ENCODE measurements at places on chromosomes 7 and 10.

DNA sequence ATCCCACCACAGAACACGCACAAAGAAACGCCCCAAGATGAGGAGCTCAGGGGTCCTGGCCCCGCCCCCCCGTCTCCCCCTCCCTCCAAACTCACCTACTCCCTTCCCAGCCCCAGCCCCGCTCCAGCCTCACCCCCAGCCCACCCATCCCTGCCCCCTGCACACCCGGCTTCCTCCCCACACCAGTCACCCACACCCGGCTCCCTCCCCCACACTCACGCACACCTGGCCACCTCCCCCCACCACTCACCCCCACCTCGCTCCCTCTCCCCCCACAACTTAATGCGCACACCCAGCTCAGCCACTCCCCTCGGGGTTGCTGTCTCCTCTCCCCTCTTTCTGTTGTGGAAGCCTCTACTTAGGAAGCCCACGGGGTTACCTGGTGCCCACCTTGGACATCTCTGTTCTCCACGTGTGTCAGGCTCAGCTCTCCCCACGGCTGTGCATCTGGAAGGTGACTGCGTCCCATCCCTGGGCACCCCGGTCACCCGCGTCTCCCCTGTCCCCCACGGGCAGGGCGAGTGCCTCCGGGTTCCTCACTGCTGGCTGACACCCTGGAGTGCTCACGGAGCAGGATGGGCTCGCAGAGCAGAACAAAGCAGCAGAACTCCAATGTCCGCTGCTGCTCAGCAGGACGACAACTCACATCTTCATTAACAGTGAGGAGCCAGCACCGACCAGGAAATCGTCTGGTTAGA, 166.8 kb downstream of the USP6NL start:
- no peak for DNase-seq

- DNase-seq = no peak
These were observed 24.6 kb upstream of the ITGA8 start for GRCh38 chr10:15744217-15744865.

DNA sequence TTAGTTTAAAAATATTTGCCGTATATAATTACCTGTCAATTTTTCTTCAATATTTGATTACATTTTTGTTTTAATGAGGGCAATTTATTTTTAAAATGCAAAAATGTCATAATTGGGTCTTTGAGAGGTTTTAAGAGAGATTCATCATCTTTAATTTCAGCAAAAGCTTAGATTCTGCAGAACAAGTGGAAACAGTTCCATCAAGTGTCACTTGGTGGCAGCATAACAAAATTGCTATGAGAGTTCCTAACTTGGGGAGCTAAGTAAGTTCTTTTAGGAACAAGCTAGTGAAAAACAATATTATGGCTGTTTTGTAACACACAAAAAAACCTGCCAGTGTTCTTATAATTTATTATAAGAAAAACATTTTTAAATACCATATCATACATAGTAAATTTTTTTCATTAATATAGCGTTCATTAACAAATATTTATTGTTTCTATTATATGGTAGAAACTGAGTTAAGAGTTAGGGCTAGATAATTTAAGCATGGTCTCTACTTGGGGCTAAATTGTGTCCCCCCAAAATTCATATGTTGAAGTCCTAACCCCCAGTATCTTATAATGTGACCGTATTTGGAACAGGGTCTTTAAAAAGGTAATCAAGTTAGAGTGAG, 155.2 kb downstream of the MAGI2 start:
- DNase-seq = no peak

DNA sequence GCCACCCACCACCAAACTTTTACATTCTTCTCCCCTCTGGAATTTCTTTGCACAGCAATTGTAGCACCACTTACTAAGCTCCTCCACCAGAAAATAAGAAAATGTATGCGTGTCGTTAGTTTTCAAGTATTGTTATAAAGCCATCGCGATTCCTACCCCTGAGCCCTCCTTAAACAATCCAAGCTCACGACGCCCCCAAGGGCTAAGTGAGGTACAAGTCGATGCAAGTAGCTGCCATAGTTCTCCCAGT, 1.3 kb downstream of the FRAT2 start:
- peak; percentile 24 for DNase-seq

- DNase-seq = no peak
These were observed 33.3 kb downstream of the RNF32 start for GRCh38 chr7:156673902-156674301.

- no peak for DNase-seq
These were observed 15.4 kb downstream of the CFAP46 start for GRCh38 chr10:132926777-132927650.

GRCh38 chr7:140903741-140904480, 20.8 kb downstream of the BRAF start:
- DNase-seq = no peak

- DNase-seq = no peak
These were observed 82.2 kb upstream of the CXCL12 start for GRCh38 chr10:44467090-44467489.

DNA sequence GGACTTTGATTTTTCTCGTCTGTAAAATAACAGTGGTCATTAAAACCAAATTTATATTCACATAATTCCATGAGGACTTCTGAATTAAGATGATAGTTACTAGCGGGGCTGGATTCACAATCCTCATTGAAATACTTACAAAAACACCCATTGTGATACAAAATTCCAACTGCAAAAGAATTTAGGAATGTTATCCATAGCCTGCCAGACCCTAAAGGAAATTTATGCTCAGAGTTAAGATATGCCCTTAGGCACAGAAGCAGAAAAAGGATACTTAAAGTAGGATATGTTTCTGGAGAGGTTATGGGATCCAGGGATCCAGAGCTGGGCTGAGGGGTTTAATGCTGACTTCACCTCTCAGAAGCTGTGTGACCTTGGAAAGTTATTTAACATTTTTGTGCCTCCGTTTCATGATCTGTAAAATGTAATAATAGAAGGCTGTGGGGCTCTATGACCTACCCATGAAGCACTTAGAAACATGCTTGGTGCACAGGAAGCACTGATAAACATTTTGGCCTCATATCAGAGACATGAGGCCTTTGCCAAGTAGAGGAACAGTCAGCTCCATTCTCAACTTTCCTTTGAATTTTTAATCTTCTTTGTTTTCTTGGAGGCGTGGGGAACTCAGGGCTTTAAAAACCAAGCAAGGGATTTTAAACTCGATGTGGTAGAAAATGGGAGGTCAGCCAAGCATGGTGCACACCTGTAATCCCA, 744.7 kb downstream of the KCNMA1 start:
- DNase-seq = no peak

DNA sequence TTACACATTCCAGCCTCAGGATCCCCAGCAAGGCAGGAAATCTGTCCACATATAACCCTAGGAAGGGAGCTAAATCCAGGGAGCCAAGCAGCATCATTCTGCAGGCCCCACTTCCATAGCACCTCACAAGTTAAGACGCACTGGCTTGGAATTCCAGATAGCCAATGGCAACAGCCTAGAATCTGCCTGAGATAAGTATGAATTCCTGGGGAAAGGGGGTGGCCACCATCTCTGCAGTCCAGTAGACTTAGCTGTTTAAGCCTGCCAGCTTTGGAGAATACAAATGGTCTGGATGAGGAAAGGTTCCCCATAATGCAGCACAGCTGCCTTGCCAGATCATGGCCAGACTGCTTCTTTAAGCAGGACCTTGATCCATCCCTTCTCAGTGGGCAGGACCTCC, 179.4 kb upstream of the PRSS1 start:
- DNase-seq = no peak

GRCh38 chr10:116274064-116274904, 1.3 kb upstream of the GFRA1 start:
- DNase-seq = no peak

DNA sequence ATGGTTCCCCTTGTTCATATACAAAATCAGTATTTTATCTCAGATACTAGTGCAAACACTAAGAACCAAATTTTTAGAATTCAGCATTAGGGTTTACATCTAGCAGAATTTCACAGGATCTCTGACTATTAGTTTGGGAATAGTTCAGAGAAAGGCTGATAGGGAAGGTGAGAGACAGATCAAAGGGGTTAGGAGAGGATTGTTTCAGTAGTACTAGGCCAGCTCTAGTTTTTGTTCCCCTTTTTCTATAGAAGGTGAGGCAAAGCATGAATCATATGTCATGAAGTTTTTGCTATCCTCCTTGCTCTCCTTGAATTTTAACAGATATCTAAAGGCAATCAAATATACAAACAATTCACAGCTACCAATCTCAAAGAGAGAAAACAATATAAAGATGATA, 26.1 kb upstream of the CTNNA3 start:
- DNase-seq = no peak

DNA sequence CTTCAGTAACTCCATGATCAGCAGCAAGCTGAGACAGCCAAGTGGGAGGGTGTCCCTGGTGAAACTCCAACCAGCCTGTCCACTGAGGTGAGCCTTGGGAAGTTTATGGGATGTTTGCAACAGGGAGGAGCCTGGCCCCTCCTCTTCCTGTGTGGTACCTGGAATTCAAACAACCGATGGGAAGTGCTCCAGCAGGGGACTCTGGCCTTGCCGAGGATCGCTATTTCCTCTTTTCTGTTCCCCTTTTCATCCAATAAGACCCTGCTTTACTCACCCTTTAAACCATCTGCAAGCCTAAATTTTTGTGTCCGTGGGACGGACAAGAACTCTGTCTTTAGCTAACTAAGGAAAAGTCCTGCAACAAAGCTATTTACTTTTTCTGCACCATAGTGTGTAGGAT, 491.1 kb upstream of the ZMIZ1 start:
- DNase-seq = no peak

GRCh38 chr7:51778121-51778520, 461.5 kb upstream of the COBL start:
- no peak for DNase-seq

- DNase-seq = no peak
These were observed 16.2 kb downstream of the RPS24 start for GRCh38 chr10:78049851-78050250.

- no peak for DNase-seq
These were observed 74.1 kb downstream of the ZMYND11 start for GRCh38 chr10:209357-209756.

DNA sequence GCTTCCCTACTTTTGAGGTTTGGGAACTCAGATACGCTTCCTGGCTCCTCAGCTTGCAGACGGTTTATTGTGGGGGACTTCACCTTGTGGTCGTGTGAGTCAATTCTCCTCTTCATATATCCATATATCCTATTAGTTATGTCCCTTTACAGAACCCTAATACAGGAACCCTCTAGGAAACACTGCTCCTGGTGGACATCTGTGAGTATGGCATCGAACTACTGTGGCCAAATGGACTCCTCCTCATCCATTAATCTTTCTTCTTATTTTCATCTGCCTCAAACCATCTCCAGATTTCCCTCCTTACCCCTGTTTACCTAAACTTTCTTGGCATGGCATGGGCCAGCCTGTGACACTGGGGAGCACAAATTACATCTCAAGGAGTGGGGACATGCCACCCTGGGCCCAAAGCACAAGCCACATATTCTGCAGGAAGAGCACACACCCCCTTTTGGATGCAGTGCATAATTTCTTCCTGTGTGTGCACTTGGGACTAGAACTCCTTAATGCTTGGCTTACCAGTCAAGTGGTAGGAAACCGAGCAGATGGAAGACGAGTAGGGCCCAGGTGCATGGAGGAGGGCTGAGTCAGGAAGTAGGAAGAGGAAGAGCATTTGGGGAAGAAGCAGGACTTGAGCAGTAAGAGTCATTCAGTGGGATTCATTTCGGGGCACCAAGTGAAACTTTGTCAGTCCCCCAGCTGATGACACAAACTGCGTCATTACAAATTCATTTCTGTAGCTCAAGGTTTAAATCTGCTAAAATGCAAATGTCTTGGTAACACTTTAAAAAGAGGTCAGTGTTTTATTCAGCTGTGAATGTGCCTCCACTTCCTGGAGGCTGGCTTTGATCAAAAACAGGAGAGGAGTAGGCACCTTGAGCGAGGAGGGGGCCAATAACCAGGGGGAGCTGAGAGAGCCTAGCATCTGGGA, 80.8 kb upstream of the PLXNA4 start:
- DNase-seq = no peak

DNA sequence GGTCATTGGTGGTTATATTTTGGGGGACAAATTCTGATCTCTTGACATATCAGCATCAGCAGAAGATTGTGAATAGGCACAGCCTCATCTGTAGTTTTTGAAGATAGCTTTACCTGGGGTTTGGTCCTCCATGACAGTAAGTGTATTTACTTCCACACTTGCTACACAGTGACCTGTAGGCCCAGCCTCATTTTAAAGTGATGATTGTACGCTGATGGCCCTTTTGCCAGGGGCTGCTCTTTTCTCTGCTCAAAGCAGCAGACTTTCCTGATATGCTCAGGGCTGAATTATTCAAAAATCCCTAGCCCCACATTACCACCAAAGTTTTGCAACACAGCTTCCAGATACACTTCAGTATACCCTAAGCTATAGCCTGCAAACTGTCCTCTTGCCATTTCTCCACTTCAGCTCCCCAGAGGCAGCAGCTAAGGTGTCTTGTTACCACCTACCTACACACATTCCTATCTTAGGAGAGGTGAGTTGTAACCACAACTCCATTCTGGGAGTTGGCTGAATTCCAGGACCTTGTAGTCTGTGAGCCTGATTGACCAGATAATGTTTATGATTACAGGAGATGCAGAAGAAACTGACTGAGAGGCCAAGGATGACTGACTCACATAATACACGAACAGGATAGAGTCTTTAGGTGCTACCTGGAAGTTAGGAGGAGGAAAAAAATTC, 6.0 kb downstream of the ASB4 start:
- DNase-seq = no peak

DNA sequence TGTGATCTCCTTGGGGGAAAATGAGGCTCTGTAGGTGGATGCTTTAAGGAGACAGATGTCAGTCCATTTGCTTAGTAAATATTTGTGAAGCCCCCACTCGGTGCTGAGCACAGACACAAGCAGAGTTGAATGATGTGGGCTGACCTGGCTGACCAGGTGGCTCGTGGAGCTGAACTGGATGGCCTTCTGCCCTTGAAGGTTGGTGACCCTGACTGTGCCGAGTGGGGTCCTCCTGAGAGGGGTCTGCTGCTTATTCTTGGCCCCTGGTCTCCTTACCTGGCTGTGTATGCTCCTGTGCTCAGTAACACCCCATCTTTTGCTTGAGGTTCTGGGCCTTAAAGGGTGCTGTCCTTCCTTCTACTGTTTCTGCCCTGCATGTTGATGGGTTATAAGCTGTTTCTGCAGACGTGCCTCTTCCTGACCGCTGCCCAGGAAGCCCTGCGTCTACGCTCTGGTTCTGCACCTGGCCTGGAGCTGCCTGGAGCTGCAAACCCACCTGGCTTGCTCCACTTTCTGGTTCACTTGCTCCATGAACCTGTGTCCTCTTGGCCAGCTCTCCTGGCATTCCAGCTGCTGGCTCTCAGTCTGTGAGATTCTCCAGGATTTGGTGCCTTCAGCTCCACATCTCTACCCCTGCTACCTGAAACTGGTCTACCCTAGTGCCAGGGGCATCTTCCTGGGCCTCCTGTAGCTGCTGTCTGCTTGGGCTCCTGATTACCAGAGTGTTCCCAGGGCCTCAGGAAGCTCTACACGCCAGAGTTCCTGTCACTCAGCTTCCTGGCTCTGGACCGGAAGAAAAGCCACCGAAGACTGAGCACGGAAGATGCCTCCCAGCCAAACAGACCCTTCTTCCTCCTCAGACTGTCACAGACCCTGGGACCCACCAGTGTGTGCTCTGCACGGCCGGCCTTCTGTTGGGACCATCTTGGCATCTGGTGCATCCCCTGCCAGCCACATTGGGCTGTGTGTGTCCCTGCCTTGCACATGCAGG, 76.5 kb downstream of the ADCY1 start:
- DNase-seq = no peak

Data from CD4-positive, alpha-beta T cell (primary cell).